ENCODE measurements at places on chromosomes 5 and 9.

GRCh38 chr5:39475881-39476842, 51.4 kb upstream of the DAB2 start:
- no peak for DNase-seq

DNA sequence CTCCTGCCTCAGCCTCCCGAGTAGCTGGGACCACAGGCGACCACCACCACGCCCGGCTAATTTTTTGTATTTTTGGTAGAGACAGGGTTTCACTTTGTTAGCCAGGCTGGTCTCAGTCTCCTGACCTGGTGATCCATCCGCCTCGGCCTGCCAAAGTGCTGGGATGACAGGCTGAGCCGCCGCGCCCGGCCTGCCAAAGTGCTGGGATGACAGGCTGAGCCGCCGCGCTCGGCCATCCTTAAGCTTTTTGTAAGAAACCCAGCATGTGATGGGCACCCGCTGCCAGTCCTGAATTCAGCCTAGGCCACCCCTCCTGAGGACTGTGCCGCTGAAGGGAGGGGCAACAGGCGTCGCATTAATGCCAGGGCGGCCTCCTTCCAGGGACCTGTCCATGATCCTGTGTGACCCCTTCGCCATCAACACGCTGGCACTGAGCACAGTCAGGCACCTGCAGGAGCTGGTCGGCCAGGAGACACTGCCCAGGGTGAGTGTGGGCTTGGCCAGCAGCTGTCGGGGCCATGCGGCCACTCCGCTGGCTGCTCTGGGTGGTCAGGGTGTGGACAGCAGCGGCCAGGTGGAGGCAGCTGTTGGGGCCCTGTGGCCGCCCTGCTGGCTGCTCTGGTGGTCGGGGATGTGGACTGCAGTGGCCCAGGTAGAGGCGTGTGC, 10.5 kb downstream of the NELFB start:
- no peak for DNase-seq

DNA sequence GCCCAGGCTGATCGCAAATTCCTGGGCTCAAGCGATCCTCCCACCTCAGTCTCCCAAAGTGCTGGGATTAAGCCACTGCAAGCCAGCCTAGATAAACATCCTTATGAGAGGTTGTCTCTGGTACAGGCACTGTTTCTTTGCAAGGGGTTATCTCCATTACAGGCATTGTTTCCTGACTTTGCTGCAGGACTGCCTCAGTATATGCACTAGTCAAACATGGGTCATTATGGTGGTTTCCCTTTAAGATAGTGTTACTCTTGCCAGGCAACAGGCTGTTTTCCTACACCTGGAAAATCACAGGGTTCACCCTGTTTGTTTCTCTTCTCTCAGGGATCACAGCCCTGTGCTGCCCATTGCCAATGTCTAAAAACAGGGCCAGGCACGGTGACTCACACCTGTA, 7.8 kb upstream of the CLTB start:
- DNase-seq, result no peak

DNA sequence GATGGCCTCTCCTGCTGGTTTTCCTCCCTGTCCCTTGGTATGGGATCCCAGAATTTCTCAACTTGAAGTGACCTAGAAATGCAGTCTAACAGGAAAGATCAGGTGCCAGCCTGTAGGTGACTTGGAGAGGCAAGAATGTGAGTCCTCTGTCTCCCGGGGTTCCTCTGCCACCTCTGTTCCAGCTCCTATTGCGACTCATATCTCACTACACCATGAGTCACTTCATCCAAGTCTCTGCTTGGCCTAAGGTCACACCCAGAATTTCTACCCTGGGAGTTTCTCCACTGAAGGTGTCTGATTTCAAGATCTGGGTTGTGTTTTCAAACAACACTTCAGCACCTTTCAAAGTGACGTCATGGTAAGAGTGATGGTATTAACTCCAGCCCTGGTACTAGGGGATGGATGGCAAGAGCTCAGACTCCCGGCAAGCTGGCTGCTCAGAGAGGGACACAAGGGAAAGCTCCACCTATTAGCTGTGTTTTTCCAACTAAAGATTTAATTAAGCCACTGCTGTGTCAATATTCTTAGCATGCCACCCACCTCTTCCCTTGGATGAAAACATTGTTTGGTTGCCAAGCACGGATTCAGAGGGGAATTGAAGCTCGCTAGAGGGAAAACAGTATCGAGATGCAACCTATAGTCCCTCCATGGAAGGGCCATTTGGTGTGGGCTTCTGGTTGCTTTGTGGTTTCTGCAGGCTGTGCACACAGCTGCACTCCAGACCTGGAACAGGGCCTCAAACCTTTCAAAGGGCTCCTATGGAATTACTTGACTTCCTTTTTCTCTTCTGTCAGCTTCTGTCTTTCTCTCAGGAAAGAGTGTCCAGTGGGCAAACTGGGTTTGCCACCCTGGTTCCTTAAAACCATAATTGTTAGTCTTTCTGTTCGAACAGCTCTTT, 205.7 kb downstream of the GAS1 start:
- DNase-seq, result no peak

DNA sequence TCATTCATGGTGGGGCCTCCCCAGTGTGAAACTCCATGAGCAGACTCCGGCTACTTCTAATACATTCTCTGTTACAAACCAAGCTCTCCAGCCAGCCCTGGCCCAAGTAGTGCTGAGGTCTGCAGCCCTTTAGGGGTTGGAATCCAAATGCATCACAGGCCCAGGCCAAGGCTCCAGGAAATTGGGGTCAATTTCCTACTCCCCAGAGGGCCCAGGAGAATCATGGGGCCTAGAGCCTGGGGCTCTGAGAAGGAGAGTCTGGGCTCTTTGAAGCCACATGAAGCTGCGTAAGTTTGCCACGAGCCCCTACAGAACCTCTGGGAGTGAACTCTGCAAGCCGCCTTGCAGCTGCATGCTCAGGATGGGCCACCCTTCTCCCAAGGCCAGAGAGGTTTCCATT, 206.4 kb downstream of the PAPPA start:
- no peak for DNase-seq

- no peak for DNase-seq
Observed at GRCh38 chr5:125148706-125149105, 402.3 kb upstream of the ZNF608 start.

DNA sequence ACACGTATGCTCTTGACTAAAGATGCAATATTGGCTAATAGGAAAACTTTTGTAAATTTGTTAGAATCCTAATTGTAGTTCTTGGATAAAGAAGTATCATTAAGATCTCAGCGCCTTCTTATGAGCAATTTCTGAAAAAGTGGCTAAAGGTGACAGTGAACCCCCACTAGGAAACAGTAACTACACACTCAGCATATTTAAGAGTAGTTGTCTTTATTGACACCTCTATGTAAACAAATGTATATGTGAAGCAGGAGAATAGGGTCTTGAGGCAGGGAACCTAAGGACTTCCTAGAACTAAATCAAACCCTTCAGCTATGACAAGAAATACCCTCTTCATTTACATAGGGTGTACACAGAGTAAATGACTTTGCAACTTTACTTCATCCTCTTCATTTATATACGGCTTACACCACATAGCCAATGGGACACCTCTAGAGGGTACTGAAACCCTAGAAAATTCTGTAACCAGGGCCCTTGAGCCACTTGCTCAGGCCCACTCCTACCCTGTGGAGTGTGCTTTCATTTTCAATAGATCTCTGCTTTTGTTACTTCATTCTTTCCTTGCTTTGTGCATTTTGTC, 2.8 kb downstream of the NIPSNAP3A start:
- DNase-seq, result no peak

- peak; percentile 32 for DNase-seq
Observed at GRCh38 chr5:54909911-54910870, 75.2 kb downstream of the ESM1 start.

- no peak for DNase-seq
Observed at GRCh38 chr5:133763744-133764143, 151.4 kb upstream of the FSTL4 start.

DNA sequence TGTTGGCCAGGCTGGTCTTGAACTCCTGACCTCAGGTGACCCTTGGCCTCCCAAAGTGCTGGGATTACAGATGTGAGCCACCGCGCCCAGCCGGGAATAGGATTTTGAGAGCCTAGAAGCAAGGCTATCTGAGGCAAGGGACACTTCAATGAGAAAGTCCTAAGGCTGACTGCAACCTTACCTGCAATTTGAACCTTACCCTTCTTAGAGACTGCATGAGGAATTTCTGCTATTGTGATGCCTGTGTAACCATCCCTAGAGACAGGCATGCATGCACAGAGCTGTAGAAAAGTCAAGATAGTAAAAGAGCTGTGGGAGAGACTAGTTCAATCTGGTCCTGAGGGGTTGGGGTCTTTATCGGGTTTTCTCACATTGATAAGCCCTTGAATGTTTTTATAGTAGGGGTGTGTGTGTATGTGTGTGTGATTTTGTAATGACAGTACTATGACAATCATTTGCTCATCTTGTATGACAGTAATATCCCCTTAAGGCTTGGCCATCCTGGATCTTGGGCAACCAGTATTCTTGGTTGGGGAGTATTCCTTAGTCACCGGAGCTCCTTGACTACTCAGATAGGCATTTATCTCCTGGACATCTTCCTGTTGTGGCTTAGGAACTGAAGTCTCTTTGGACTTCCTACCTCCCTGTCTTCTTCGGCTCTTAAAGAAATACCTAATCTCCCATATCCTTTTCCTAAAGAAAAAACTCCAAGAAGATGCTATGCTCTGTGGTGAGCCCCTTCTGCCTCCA, 11.2 kb downstream of the DNAJB5 start:
- no peak for DNase-seq

GRCh38 chr5:156686796-156687195, 163.3 kb upstream of the PPP1R2B start:
- no peak for DNase-seq

DNA sequence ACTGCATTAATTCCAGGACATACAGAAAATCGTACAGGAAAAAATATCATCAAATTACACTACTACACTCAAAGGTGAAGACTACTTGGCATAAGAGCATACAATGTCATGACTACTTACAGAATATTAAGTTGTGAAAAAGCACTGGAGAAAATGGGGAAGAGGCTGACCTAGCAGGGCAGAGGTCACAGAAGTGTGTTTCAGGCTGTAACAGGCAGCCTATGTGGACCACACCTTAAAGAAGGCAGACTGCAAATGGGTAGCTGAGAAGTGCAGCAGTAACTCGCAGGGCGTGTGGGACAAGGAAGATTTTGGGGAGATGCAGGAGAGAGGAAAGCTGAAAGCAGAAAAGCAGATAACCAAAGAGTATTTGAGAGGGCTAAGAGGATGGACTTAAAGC, 167.0 kb upstream of the PIK3R1 start:
- no peak for DNase-seq

DNA sequence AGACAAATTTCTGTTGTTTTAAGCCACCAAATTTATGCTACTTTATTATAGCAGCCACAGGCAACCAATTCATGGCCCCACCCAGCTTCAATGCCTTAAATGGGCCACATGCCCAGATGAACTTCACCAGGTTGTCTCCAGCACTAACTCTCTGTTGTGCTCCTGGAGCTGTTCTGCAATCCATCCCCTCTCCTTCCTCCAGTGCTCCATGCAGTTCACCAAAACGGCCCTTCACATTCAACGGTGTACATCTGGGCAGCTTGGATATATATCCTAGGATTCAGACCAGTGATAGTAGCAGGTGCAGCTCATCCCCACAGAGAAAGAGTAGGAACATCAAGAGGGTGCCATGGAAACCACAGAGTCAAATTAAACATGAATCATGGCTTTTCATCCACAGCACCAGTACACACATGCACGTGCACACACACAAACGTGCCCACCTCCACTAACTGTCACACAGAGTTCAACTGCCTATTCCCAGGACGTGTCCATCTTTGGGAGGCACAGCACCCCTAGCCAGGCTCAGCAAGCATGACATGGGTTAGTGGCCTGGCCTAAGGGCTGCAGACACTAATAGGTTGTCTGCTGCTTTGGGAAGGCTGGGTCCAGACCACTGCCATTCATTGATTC, 134.5 kb downstream of the MED10 start:
- DNase-seq, result no peak

- DNase-seq, result no peak
Observed at GRCh38 chr5:73668017-73668416, 42.0 kb downstream of the ARHGEF28 start.

- no peak for DNase-seq
Observed at GRCh38 chr9:89143266-89143665, 35.4 kb downstream of the SHC3 start.

GRCh38 chr9:113176803-113177202, 26.0 kb downstream of the SLC31A2 start:
- DNase-seq, result no peak

GRCh38 chr5:159316519-159317383, 13.5 kb downstream of the IL12B start:
- peak; percentile 39 for DNase-seq

GRCh38 chr5:82276800-82277612, 1.1 kb downstream of the RPS23 start:
- DNase-seq, result no peak
